SJSA1 (cell line): ENCODE measurements at places on chromosomes 1 and 21. TPM values are rescaled to one million over a fixed set of nuclear protein-coding genes. Genes with fewer than 3 reads are reported as not detected.

The CYP4Z1 gene
- total RNA-seq, result not detected in 2 replicates

The SLC35F3 gene
- not detected in 2 replicates for total RNA-seq

The LRRC71 gene
- not detected in 2 replicates for total RNA-seq

The LEFTY2 gene
- total RNA-seq, result not detected in 2 replicates

The MKNK1 gene
- 18.8 and 21.3 TPM in 2 replicates for total RNA-seq

The GBP4 gene
- total RNA-seq, result 0.56 and 2.3 TPM in 2 replicates

The PALMD gene
- total RNA-seq, result 3.1 and 9.9 TPM in 2 replicates

- no peak overlapping the region for H3K27ac ChIP-seq
- H3K36me3 ChIP-seq, result no peaks in the 10 kb centered on the region
- no peak overlapping the region for H3K4me3 ChIP-seq
- 0 out of 2 replicates have a peak, but pooled peaks cover 8% of the 10 kb centered on the region for H3K4me1 ChIP-seq
- no peaks in the 10 kb centered on the region for H3K27me3 ChIP-seq
These were observed 66.3 kb downstream of the LMO4 start for GRCh38 chr1:87394982-87395381.

- no peak overlapping the region for H3K4me3 ChIP-seq
- no peaks in the 10 kb centered on the region for H3K27me3 ChIP-seq
- no peaks in the 10 kb centered on the region for H3K4me1 ChIP-seq
- DNase-seq, result no peak
- H3K36me3 ChIP-seq, result no peaks in the 10 kb centered on the region
These were observed 510.4 kb upstream of the ZP4 start for GRCh38 chr1:238401144-238401543.

DNA sequence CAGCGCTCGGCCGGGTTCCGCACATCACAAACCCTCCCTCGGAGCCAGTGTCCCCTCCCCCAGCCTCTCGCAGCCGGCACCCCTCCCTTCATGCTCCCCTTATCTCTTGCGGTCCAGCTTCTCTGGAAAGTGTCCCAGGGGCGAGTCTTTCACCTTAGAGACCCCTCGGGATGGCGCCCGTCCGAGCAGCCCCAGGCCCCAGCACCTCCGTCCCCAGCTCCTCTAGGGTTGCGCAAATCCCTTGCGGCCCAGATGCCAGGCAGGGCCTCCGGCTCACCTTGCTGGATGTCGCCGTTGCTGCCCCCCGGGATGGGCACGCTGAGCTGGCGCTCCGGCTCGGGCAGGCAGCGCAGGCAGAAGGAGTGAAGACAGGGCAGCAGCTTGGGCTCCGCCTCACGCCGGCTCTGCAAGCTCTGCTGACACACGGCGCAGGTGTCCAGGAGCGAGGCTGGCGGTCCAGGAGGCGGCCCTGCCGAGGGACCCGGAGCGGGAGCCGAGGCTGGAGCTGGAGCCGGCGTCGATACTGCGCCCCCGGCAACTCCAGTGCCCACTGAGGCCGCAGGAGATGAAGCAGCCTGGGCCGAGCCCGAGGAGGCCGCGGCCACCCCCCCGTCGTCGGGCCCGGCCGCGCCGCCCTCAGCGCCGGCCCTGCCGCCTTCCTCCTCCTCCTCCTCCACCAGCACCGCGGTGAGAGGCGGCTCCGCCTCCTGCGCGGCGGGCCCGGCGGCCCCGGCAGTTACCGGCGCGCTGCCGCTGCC is 550 bp downstream of the TRIM33 start:
- H3K27me3 ChIP-seq, result no peaks in the 10 kb centered on the region; the same call in 1 of the 2 replicates
- H3K27ac ChIP-seq, result peak overlapping the region; percentile 29
- peaks cover 20% of the 10 kb centered on the region for H3K36me3 ChIP-seq
- H3K4me3 ChIP-seq, result peak overlapping the region; percentile 94
- H3K4me1 ChIP-seq, result peaks cover 13% of the 10 kb centered on the region

GRCh38 chr1:148315071-148315811 is 163.2 kb upstream of the NBPF11 start:
- no peak for DNase-seq
- H3K27ac ChIP-seq, result no peak overlapping the region
- peaks cover 5% of the 10 kb centered on the region; the same call in 1 of the 2 replicates for H3K4me1 ChIP-seq
- no peaks in the 10 kb centered on the region for H3K36me3 ChIP-seq
- H3K27me3 ChIP-seq, result no peaks in the 10 kb centered on the region

DNA sequence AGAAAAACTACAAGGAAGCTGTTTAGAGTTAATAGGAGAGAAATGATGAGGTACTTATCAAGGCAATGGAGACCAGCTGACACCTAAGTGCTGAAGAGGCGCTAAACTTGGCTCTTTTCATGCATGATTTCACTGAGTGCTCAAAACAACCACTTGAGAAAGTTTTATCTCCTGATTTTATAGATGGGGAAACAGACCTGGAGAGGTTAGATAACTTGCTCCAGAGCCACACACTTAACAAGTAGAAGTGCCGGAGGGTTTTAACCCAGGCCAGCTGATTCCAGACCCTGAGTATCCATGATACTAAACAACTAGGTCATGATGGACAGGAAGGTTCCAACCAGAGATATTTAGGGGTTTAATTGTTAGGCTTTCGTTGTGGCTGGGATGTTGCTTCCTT is 25.9 kb downstream of the UBE2U start:
- no peaks in the 10 kb centered on the region for H3K27me3 ChIP-seq
- H3K27ac ChIP-seq, result no peak overlapping the region
- H3K4me3 ChIP-seq, result no peak overlapping the region
- H3K36me3 ChIP-seq, result no peaks in the 10 kb centered on the region
- H3K4me1 ChIP-seq, result peaks cover under 1% of the 10 kb centered on the region; the same call in 1 of the 2 replicates

DNA sequence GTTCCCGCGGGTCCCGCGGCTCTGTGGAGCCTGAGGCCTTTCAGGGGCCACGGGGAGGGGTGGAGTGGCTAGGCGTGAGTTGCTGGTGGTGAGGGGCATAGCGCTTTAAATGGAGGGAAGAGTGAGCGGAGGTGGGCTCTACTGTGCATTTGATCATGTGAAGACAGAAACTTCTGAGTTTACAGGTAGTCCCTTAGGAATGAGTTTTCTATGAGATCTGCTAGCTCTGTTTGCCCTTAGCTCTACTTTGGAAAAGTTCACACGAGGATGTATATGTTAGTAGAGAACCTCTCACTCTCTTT is 593 bp downstream of the ST6GALNAC3 start:
- peak overlapping the region; percentile 60 for H3K4me3 ChIP-seq
- H3K36me3 ChIP-seq, result no peaks in the 10 kb centered on the region
- H3K4me1 ChIP-seq, result peaks cover 27% of the 10 kb centered on the region
- DNase-seq, result no peak

DNA sequence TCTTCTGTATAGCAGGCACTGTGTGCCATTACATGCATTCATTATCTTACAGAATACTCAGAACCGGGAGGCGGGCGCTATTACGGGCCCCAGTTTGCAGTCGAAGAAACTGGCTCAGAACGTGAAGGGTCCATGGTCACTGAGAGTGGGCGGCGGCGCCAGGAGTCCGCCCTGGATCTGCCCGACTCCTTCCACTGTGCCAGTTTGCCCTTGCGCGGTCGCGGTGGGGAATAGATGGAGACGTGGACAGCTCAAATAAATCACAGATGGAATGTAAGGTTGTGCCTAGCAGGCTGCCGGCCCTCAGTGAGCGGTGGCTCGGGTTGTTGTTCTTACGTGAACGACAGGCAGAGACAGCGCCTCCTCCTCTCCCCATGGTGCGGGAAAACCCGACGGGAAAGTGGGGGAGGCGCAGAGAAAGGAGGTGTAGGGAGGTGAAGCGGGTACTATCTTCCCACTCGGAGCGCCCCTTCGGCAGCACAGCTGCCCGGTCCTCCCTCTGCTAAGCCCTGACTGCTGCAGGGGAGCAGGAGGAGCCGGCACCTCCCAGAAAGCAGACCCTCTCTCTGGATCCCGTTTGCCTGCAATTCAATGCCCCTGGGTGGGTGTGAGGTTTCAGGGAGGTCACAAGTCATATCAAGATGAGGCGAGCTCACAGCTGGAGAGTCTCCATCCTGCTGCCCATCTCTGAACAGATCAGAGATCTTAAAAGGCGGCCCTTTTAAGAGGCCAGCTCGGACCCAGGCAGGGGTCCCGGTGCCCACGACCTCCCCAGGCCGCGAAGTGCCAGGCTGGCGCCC is 1.1 kb downstream of the COL9A2 start:
- no peaks in the 10 kb centered on the region for H3K36me3 ChIP-seq
- peaks cover 23% of the 10 kb centered on the region for H3K27me3 ChIP-seq
- no peak overlapping the region for H3K27ac ChIP-seq
- H3K4me1 ChIP-seq, result peaks cover 34% of the 10 kb centered on the region
- H3K4me3 ChIP-seq, result peak overlapping the region; percentile 34

DNA sequence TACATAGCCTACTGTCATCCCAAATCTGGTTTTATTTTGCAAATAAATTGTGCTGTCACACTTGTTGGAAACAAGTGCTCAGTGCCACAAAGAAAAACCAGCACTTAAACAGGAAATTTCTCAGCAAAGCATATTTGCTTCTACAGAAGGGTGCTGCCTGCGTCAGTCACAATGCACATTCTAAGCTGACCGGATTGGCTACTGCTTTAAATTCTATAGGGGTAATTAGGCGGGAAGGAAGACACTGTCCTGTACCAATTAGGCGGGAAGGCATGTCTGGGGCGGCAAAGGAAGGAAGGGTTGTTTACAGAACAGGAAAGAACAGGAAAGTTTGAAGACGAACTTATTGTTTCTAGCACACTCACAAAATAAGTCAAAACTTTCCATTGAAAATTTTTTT is 2.8 kb downstream of the IFI16 start:
- DNase-seq, result no peak
- H3K27me3 ChIP-seq, result no peaks in the 10 kb centered on the region
- H3K4me1 ChIP-seq, result peaks cover 42% of the 10 kb centered on the region
- peaks cover 47% of the 10 kb centered on the region for H3K36me3 ChIP-seq

DNA sequence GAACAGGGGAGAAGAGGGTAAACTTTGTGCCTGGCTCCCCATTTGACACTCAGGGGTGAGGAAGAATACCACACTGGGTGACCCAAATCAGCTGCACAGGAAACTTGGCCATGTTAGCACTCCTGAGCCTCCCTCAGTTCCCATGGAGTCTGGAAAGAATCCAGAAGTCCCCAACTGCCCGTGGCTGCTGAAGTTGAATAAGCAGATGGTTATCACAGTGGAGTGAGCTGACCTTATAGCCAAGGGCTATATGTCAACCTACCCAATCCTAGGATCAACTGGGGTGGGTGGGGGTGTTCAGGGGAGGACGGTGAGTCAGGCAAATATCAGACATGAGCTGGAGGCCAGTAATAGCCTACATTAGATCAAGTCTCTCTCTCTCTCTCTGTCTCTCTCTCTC is 20.4 kb downstream of the KCNH1 start:
- DNase-seq, result no peak
- no peaks in the 10 kb centered on the region for H3K4me1 ChIP-seq
- no peak overlapping the region for H3K27ac ChIP-seq
- H3K4me3 ChIP-seq, result no peak overlapping the region

- DNase-seq, result no peak
- no peaks in the 10 kb centered on the region for H3K27me3 ChIP-seq
- H3K36me3 ChIP-seq, result peaks cover 11% of the 10 kb centered on the region
These were observed 7.4 kb downstream of the IFFO2 start for GRCh38 chr1:18948913-18949685.

DNA sequence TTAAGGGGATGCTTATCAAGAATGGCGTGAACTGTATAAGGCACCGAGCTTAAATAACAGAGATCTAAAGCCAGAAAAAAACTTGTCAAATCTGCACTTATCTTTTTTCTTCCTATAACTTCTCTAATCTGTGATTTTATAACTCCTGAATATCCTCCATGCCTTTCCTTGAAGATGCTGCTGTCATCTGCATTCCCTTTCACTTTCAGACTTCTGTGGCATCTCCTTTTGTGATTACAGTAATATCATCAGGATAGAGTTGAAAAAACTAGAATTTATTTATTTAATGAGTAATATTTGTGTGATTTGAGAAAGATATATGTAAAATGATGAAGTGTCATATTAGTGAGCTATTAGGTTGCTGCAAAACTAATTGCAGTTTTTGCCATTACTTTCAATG is 357.8 kb upstream of the PTBP2 start:
- peak overlapping the region; percentile 84 for H3K27ac ChIP-seq
- peaks cover 67% of the 10 kb centered on the region for H3K4me1 ChIP-seq
- no peaks in the 10 kb centered on the region for H3K27me3 ChIP-seq
- no peak overlapping the region for H3K4me3 ChIP-seq
- no peak for DNase-seq

GRCh38 chr21:46052703-46053651 is 44.9 kb upstream of the COL6A2 start:
- peaks cover 54% of the 10 kb centered on the region for H3K4me1 ChIP-seq
- H3K36me3 ChIP-seq, result no peaks in the 10 kb centered on the region
- H3K27me3 ChIP-seq, result no peaks in the 10 kb centered on the region

DNA sequence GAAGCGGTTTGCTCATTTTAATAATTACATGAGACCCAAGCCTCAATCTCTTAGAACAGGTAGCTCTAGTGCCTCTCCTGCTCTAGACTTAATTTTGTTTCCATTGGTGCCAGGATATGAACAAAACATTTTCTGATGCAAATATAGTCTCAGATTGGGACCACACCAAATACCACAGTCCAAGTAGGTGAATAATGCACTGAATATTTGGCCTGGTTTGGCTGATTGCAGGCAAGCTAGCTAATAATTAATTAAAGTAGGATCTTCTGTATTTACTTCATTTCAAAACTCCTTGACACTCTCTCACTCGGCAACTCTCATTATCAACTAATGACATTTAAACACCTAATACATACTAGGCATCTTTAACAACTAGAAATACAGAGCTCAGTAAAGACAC is 219.6 kb downstream of the LTN1 start:
- H3K27ac ChIP-seq, result no peak overlapping the region
- DNase-seq, result no peak
- no peak overlapping the region for H3K4me3 ChIP-seq

- H3K4me1 ChIP-seq, result peaks cover 27% of the 10 kb centered on the region
- DNase-seq, result peak; percentile 73
- H3K36me3 ChIP-seq, result peaks cover 7% of the 10 kb centered on the region
- peak overlapping the region; percentile 99 for H3K27ac ChIP-seq
- H3K4me3 ChIP-seq, result peak overlapping the region; percentile 28
These were observed 61.4 kb downstream of the OLFML2B start for GRCh38 chr1:161962091-161962887.

DNA sequence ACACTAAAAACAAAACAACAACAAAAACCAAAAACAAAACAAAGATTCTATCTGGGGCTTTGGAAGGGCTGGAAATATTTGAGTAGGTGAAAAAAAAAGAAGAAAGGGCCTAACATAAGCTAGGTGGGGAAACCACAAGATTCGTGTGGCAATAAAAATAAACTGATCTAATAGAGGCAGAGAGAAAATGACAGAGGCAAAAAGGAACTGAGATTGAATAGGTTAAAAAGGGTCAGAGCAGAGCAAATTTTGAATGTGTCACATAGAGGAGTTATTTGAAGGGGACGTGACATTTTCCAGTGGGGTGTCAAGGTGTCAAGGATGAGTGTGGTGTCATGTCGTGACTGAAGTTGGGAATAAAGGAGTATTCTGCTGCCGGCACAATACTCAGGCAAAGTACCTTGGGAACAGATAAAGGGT is 65.2 kb upstream of the RALGPS2 start:
- H3K4me1 ChIP-seq, result peaks cover 17% of the 10 kb centered on the region
- H3K36me3 ChIP-seq, result no peaks in the 10 kb centered on the region
- H3K4me3 ChIP-seq, result no peak overlapping the region
- no peaks in the 10 kb centered on the region for H3K27me3 ChIP-seq
- no peak for DNase-seq
